ENCODE measurements at places on chromosomes 16 and 17. TPM values are rescaled to one million over a fixed set of nuclear protein-coding genes. Genes with fewer than 3 reads are reported as not detected.
A peak's percentile ranks its signal among the peaks of the same experiment; 100 is the strongest.

DNA sequence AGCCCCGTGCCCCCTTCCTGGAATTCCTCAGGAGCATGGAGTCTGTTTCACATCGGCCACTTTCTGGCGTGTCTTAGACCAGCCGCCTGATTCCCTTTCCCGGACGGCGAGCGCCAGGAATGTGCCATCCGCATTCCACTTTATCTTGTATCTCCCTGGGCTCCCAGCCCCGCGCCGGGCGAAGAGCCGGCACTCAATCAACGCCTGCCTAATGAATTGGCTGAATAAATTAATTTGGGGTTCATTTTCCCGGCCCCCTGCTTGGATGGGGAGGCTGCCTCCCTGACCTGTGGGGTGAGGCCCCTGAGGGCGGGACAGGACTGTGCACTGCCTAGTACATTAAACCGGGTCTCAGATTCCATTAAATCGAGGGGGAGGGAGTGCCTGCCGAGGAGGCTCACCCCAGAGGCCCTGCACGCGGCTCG lies 282.3 kb upstream of the TNRC6C start:
- peak; percentile 2 for DNase-seq

GRCh38 chr17:81509207-81509971 lies 3.2 kb downstream of the ACTG1 start:
- peak; percentile 48 for DNase-seq

GRCh38 chr16:12000032-12000431 lies 23.5 kb downstream of the SNX29 start:
- DNase-seq, result no peak

DNA sequence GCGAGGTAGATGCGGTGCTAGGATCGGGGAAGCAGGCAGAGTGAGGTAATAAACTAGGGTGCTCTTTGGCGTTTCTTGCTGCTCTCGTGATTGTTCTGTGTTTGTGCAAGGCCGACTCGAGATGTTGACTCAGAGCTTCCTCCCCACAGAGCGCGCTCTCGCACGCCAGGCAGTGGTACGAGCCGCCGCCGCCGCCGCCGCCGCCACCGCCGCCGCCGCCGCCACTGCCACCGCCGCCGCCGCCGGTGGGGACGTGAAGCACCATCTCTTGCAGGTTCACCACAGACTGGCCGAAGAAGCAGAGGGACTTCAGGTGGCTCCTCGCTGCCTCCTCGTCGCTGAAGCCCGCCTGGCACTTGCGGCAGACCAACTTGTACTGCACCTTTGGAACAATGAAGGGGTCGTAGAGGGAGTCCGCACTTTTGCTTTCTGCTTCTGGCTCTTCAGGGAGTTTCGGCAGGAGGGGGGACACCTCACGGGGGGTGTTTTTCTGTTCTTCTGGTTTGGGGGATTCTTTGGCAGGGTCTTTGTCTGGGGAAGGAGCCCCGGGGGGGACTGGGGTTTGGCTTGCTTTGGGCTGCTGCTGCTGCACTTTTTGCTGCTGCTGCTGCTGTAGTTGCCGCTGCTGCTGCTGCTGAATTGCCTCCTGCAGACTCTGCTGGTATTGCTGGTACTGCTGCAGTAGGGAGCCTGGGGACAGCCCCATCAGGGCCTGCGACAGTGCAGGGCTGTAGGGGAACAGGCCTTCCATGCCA lies 260.2 kb downstream of the ZFHX3 start:
- DNase-seq, result peak; percentile 53

- DNase-seq, result peak; percentile 55
Observed at GRCh38 chr17:77516902-77517301, 376.1 kb downstream of the SEC14L1 start.

DNA sequence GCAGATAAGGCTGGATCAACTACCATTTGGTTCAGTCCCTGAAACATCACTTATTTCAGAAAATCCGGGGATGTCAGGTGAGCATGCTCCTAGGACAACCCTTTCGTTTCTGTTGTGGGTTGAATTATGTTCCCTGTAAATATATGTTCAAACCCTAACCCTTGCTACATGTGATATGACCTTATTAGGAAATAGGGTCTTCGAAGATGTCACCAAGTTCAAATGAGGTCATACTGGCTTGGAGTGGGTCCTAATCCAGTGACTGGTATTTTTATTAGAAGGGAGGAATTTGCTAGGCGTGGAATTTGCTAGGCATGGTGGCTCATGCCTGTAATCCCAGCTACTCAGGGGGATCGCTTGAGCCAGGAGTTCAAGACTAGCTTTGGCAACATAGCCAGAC lies 21.3 kb downstream of the SNX20 start:
- no peak for DNase-seq

DNA sequence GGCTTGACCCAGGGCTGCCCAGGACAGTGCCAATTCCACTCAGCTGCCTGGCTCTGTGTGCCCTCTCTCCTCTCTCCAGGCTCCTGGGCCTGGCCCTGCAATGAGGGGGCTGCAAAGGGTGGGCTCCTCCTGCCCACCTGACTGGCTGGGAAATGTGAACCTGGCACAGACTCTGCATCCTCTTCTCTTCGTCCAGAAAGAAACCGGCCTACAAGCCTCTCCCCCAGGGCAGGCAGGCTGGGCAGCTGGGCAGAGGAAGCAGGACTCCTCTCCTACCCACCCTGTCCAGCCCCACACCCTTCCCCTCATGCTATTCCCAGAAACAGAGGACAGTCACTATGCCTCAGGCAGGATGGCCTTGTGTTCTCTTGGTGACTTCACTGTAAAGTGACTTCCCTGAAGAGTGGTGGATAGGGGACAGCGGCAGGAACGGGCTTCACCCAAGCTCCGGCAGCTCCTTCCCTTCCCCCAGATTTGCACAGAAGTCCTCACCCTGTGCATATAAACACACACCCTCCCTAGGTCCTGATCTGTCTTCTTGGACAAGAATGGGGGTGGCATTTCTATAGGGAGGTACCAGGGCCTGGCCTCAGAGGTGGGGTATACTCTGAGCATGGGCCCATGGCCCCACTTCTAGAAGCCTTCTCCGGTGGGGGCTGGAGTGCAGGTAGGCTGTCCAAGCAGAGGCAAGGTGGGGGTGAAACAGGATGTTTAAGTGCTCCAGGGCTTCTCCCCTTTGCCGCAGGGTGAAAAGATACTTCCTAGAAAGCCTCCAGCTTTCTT lies 4.9 kb upstream of the STAT5A start:
- DNase-seq, result no peak

DNA sequence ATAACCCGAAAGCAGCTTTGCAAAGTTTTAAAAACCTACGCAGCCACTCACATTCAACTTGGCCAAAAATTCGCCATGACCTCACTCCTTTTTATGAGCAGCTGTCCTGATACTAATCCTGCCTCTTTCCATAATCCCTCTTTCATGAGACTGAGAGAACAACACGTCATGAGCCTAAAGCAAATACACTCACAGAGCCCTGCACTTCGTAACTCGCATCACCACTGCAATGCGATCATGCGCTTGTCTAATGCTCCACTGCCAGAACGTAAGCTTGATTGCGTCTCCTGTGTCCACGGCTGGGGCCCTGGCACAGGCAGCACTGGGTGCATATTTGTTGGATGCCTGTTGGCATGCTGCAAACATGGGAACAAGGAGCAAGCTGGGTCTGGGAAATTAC lies 36.2 kb downstream of the CDRT4 start:
- DNase-seq, result peak; percentile 19

Gene BHLHA9
- total RNA-seq, result not detected

Gene IKZF3
- not detected for total RNA-seq

Gene SPATA22
- not detected for total RNA-seq

Gene AANAT
- not detected for total RNA-seq

Gene BORCS6
- 3.8 TPM for total RNA-seq

All from fibroblast of the aortic adventitia (primary cell).